HS-27A (cell line): ENCODE measurements at places on chromosomes 12 and 14.

DNA sequence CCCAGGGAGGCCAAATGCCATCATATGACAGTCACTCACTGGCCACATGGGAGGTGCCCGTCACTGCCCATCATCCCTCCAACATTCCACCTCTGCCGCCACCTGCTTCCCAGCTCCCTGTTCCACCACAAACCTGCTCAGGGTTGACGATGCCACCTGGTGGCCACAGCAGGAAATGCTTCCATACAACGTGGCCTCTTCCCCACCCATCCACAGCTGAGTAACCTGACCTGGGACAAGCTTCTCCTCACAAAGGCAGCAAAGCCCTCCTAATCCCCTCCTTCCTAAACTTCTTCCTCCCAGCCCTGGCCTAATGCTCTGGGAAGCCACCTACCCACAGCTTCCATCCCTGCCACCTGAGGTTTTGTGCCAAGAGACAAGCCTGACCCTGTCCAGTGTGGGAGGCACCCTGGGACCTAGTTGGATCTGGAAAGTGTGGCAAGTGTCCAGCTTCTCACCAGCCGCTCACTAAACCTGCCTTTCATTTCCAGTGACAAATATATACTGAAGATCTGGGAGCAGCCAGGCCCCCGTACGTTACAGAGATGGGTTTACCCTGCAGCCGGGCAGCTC, 4.3 kb downstream of the DEGS2 start:
- DNase-seq: no peak

GRCh38 chr14:73591690-73592449, at the start of gene ACOT4:
Gene ACOT4 (plus strand): TSS chr14:73591873. CDS start chr14:73591960, 87 bp downstream.
- DNase-seq: no peak

DNA sequence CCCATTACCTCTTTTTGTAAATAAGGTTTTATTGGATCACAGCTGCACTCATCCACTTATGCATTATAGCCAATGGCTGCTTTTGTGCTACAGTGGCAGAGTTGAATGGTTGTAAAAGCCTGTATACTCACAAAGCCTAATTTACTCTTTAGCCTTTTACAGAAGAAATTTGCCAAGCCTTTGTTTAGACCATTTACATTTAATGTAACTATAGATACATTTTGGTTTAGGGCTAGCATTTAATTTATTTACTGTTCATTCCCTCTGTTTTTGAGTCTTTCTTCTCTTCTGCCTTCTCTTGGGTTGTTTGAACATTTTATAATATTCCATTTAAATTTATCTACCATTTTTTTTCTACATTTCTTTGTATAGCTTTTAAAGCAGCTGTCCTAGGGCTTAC, 217.1 kb upstream of the AMIGO2 start:
- DNase-seq: no peak

GRCh38 chr14:88983755-88984154, 159.3 kb downstream of the TTC8 start:
- DNase-seq: peak; percentile 46

DNA sequence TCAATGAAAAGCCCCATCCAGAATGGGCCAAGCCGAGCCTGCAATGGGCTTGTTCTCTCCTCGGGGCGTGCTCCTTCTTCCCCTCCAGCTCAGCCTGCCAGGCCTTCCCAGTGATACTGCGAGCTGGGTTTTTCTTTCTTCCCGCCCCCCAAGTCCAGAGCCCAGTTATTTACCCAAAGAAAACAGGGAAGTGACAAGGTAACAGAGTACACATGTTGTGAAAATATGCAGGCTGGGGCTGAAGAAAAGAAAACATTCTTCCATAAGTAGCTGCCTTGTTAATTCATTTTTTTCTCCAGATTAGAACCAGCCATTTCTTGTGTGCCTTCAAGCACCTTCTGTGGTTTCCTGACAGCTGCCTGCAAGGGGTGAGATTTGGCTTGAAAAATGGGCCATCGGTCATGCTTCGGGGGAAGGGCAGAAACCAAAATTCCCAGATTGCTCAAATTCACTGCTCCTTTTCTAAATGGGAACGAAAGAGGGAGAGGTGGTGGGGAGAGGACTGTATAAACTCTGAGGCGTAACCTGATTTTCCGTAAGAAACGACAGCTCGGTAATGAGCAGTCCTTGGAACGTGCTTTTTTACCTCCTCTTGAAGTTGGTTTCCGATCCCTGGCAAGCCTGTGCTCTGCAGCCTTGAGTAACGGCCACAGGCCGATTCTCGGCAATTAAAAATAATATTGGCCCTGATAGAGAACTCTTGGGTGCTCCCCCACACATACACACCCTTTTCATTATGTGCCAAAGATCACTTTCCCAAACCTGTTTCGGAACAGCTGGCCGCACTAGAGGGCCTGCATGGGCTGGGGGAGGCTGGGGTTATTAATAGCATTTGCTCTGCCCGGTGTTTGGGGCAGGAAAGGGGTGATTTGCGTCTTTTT, 229.4 kb downstream of the ZFP36L1 start:
- no peak for DNase-seq

DNA sequence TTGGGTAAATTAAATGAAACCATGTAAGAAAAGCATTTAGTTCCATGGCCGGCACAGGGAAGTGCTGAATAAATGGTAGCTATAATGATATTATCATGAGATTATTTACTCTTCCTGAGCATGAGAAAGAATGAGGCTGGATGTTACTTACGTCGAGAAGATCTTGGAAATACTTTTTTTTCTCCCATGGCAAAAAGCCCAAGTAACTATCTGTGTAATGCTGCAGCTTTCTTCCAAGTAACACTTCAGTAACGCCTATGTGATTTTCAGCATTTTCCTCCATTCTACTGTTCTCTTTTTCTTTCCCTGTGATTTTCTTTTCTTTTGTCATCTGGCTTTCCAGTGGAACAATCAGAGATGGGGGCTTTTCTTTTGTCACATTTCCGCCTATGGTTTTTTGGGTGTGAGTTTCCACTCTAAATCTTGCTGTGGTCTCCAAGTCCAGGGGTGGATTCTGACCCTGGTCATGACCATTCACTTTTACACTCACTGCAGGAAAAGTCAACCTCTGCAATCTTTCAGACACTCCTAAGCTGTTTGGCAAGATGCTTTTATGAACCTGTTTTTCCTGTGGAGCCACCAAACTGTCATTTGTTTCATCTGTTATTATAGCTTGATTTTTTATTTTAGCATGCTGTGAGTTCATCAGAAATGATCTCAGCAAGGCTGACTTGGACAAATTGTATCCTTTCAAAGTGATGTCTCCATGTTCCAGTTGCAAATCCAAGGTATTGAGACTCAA, 25.0 kb upstream of the SYCP3 start:
- no peak for DNase-seq

DNA sequence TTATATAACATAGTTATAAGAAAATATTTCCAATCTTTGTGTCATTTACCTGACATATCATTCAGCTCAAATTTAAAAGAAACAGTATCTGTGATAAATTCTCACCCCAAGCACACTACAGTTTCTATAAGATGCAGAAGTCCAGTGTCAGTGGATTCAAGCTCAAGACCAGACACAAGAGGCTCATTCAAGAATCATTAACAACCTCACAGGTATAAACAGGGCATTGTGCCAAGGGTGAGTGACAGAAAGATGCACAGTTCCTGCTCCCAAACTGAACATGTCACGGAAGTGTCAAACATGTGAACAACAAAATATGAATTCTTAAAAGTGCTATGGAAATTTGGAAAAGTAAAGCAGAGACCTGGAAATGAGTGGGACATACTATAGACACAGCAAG, 12.8 kb downstream of the ATP2B1 start:
- no peak for DNase-seq

DNA sequence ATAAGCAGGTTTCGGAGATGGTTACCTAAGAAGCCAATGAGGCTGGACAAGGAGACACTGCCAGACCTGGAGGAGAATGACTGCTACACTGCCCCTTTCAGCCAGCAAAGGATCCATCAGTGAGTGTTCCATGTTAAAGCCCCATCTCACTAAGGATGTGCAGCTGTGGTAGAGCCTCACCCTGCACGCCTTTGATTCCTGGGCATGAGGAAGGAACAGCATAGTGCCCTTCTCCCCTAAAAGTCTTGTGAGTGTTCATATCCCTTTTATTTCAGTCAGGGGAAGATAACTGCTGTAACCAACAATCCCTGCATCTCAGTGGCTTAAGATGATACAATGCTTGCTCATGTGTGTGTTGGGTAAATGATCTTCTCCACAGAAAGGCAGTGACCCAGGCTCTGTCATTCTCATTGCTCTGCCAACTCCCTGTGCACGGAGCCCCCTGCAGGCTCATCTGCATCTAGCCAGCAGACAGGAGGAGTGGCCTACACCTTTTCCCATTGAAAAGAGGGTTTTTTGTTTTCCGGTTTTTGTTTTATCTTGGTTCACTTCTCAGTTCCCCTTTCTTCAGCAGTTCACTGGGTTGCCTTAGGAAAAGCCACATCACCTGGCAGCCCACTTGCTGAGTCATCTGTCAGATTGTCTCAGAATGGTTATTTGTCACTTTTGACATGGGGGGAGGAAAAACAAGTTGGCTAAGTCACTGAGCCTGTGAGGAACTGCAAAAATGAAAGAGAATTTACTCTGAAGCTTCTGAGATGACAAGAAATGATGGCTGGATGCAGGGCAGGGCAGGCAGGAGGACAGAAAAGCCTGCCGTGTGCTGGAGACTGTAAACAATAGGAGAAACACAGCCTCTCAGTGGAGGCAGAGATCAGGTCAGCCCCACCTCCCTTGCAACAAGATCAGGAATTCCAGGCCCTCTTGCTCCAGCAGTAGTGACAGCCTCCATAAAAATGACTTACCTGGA, 193.3 kb downstream of the ANO4 start:
- no peak for DNase-seq

- no peak for DNase-seq
Observed at GRCh38 chr14:103132381-103133209, 9.3 kb downstream of the TNFAIP2 start.

DNA sequence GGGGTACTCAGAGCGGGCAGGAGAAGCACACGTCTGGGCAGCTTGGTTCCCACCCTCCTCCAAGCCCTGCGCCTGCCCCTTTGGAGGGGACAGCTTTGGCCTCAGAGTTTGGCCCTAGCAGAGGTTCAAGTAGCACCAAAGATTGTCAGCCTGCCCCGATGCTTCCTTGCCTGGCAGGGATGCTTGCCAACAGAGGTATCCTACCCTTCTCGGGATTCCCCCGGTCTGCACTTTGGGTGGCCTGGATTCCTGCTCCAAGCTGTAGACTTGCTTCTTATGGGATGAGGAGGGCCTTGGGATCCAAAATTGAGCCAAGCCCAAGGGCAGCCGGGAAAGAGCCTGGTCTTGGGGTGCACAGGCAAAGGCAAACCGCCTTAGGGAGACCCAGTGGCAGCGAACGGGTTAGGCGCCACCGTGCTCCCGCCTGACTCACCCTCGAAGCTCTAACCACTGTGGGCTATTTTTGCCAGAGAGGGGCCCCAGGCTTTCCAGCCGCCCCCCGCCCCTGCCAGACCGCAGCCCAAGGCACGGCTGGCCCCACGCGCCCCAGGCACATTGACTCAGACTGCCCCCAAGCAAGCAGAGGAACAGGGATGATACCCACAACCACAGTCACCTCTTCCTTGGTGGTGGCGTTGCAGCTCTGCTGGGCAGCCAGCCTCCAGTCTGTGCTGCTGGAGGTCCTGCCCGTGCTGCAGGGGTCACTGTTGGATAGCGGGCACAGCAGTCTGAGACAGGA, 847 bp upstream of the WNT10B start:
- no peak for DNase-seq

DNA sequence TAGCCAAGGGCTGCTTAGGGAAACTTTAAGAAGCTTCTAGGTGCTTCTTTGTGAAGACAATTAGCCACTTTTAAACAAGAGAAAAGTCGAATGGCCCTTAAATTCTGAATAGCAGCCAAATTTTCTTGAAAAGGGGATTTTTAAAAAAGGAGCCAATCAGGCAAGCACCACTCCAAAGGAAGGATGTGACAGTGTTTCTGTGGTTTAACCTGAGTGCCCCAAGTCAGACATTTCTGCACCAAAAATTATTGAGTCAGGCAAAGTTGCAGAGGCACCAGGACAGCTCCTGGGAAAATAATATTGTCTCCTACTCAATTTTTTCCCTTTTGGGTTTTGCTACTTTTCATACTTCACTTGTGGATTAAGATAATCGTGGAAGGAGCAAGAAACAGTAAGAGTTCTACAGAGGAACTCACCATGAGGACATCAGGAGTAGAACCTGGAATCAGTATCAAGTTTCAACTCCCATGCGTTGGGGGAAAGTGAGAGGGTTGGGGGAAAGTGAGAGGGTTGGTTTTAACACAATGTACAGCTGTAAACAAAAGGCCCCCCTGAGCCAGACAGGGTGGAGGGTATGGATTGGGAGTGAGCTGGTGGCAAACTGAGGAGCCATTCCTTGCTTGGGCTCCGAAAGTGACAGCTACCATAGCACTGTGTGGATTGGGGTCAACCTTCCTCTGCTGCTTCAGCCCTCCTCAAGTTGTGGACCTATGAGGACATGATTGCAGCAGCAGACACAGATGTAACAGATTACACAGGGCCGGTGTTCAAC, 90.8 kb downstream of the SLC38A1 start:
- DNase-seq: no peak

DNA sequence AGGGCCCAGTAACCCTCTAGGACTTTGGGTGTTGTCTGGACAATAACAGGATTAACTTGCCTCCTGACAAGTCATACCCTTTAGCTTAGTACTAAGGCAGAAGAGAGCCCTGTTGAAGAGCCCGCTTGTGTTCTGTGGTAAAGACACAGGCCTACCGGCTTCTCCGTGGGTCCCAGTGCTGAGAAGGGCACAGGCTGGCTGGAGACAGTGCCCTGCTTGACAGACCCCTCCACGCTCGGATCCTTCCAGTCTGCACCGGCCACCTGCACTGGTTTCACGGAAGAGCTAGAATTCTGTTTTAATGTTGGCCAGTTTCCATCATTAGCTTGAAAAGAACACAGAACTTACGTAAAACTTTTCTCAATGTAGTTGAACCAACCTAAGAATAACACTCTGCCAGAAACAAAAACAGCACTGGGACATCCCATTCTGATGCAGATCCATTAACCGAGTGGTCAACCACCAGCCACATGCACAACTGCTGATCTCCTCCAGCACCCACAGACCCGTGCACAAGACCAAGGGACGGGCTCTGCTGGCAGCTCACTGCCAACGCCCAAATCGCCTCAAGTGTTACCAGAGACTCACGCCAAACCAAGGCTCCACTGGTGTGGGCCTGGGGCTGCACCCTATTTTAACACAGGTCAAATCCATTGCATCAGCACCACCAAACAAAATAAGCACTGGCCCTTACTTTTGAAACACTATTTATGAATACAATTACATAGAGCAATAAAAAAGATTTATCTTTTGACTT, 27.1 kb downstream of the ZFYVE21 start:
- no peak for DNase-seq

DNA sequence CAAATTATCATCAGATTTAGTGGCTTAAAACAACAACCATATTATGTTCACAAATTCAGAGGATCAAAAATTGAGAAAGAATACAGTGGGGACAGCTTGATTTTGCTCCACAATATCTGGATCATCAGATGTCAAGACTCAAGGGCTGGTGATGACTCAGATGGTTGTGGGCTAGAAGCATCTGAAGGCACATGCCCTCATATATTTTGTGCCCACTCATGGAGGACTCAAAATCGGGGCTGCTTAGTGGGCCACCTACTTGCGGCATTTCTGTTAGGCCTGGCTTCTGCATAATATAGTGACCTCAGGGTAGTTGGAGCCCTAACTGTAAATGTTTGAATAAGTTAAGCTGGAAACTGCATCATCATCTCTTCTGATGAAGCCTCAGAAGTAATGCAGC, 584.5 kb downstream of the SLC16A7 start:
- no peak for DNase-seq
